ENCODE measurements at places on chromosomes 3 and 15. TPM values are rescaled to one million over a fixed set of nuclear protein-coding genes. Genes with fewer than 3 reads are reported as not detected.

The CLDN18 gene
- not detected for total RNA-seq

The KCNMB3 gene
- 1.5 TPM for total RNA-seq

The COPS2 gene
- total RNA-seq, result 92.2 TPM

The GSK3B gene
- total RNA-seq, result 37.5 TPM

The LRRC31 gene
- not detected for total RNA-seq

The LDHAL6B gene
- total RNA-seq, result not detected

The FANCD2OS gene
- not detected for total RNA-seq

The OSBPL10 gene
- 7.1 TPM for total RNA-seq

The ECE2 gene
- total RNA-seq, result not detected

The CLEC3B gene
- total RNA-seq, result 56.3 TPM

The SAXO2 gene
- 0.66 TPM for total RNA-seq

The FBLN2 gene
- 138 TPM for total RNA-seq

The ZPLD1 gene
- total RNA-seq, result 0.17 TPM

The SLC9C1 gene
- total RNA-seq, result not detected

The RBPMS2 gene
- total RNA-seq, result not detected

The MTHFS gene
- 21.6 TPM for total RNA-seq

The CCDC39 gene
- total RNA-seq, result under 0.01 TPM

The PLCH1 gene
- total RNA-seq, result under 0.01 TPM

The TRPM1 gene
- total RNA-seq, result not detected

The ATP13A4 gene
- total RNA-seq, result under 0.01 TPM

The ELL3 gene
- 10.1 TPM for total RNA-seq

The MOBP gene
- not detected for total RNA-seq

The HESX1 gene
- total RNA-seq, result 0.99 TPM

The GABRR3 gene
- not detected for total RNA-seq

The JAGN1 gene
- total RNA-seq, result 33.9 TPM

The PPP2R3A gene
- 10.5 TPM for total RNA-seq

The CADM2 gene
- under 0.01 TPM for total RNA-seq

The KCNMB2 gene
- total RNA-seq, result 0.17 TPM

The MYL3 gene
- total RNA-seq, result 0.50 TPM

The GOLGA8T gene
- 0.26 TPM for total RNA-seq

The TUSC2 gene
- 14.6 TPM for total RNA-seq

The ADCY5 gene
- total RNA-seq, result 0.51 TPM
